ENCODE measurements at places on chromosomes 12 and 14.

DNA sequence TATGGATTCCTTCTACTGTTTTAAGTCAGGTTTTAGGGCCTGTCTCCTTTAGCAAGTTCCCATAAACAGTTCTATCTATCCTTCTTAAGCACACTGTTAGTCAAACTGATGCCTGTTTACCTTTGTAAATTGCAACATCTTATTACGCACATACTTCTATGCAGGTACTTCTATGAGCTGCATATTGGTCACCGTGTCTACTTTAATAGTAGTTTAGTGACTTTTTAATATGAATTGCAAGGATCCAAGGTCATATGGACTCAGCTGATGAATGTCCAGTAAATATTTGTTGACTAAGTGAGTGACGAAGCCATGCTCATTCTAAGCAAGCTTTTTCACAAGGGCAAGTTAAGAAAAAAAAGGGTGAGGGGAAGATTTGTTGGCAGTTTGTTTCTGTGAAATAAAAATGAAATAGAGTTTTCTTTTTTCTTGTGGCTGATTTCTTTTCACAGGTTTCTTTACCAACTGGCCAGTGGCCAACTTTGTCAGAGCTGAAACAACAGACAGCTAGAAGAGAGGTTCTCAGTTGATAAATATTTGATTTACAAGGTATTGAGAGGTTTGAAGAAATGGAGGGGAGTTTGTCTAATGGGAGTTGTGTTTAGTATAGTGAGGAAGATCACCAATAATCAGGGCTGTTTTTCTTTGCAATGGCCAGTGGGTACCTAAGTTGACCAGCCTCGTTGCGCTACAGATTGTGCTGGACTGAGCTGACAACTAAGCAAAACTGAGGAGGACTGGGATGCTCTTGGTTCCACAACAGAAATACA, 141.1 kb downstream of the SLC15A5 start:
- no peak for DNase-seq

- no peak for DNase-seq
Observed at GRCh38 chr14:51228391-51228790, 11.7 kb upstream of the TMX1 start.

GRCh38 chr14:75522224-75522982, at the start of gene BATF:
Gene BATF, plus strand, starts transcription at chr14:75522469. Its CDS starts 214 bp downstream, at chr14:75522683.
- peak; percentile 92 for DNase-seq

- DNase-seq = peak; percentile 74
Observed at GRCh38 chr12:51846911-51847642, 1.4 kb downstream of the FIGNL2 start.

GRCh38 chr14:23580152-23580926, 1.7 kb upstream of the JPH4 start:
- DNase-seq = no peak

GRCh38 chr12:76266797-76267196, 81.4 kb downstream of the BBS10 start:
- DNase-seq = no peak

- no peak for DNase-seq
Observed at GRCh38 chr14:59020382-59020781, 168.1 kb upstream of the DAAM1 start.

DNA sequence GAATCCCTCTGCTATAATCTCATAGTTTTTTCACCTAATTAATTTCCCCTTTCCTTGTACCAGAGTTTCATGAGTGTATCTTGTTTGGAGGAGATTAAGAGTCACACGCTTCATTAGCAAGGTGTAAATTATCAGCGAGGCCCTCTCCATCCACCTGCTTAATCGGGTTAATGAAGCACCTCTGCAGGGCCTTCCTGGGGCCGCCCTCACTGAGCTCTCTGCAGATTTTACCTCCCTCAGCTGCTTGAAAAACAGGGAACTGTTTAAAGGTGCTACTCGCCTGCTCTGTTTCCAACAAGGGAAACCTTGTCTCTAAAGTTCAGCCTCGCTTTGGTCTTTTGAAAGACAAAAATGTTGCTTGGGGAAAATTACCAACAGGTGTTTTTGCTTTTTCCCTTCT, 35.8 kb downstream of the OTX2 start:
- DNase-seq = no peak

DNA sequence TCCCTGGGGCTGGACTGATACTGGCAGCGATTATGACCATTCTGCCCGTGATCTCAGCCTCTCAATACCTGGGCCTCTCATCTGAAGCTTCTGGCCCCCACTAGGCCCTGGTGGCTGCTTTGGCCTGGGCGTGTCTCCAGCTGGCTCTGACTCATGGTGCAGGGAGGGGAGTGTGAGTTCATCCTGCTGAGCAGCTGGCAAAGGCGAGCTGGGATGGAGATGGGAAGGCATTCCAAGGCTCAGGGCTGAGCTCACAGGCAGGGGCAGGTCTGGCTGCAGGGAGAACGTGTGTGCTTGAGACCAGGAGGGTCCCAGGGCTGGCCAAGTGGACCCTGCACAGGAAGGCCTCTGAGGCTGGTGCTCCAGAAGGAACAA, 221.8 kb downstream of the TMEM121 start:
- DNase-seq = no peak

DNA sequence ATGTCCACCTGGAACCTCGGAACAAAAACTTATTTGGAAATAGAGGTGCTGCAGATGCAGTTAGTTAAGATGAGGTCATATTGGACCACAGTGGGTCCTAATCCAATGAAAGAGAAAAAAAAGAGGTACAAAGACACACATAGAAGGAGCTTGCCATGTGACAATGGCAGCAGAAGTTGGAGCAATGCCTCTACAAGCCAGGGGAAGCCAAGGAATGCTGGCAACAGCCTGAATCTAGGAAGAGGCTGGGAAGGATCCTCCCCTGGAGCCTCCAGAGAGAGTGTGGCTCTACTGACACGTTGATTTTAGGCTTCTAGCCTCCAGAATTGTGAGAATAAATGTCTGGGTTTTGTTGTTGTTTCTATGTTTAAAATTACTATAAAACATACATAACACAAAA, 521.8 kb upstream of the CCDC196 start:
- DNase-seq = no peak

GRCh38 chr12:45231515-45232145, 15.7 kb downstream of the ANO6 start:
- DNase-seq = no peak

- peak; percentile 73 for DNase-seq
Observed at GRCh38 chr14:101781240-101782061, 19.9 kb downstream of the PPP2R5C start.

GRCh38 chr14:22539831-22540230, 49.2 kb downstream of the DAD1 start:
- peak; percentile 73 for DNase-seq

GRCh38 chr14:32469388-32470160, 140.5 kb downstream of the AKAP6 start:
- DNase-seq = no peak

- no peak for DNase-seq
Observed at GRCh38 chr12:26573225-26573909, 259.6 kb downstream of the ITPR2 start.

DNA sequence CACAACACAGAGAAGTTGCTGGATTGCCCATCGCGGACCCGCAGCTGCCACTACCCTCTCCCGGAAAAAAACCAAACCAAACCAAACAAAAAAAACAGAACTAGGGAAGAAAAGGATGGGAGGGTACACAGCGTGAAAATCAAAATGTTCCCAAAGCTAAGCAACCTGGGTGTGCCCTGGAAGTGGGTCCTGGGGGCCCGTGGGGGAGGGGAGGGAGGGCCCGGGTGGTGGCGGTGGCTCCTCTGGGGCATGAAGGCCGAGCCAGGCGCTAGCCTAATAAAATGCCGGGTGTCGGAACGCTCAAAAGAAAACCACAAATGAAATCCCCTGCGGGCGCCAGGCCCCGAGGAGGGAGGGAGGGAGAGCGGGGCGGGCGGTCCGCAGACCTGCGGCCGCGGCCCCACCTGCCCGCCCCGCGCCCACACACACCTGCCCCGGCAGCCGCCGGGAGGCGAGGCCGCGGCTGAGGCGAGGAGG, 787 bp downstream of the HECTD4 start:
- peak; percentile 80 for DNase-seq

DNA sequence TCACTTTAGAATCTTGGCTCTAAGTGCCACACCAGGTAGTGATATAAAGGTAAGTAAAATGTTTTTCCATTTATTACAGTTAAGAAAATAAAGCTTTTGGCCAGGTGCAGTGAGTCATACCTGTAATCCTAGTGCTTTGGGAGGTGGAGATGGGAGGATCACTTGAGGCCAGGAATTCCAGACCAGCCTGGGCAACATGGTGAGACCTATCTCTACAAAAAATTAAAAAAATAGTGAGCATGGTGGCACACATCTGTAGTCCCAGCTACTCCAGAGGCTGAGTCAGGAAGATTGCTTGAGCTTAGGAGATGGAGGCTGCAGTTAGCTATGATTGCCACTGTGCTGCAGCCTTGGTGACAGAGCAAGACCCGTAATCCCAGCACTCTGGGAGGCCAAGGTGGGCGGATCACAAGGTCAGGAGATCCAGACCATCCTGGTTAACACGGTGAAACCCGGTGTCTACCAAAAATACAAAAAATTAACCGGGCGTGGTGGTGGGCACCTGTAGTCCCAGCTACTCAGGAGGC, 5.0 kb downstream of the FANCM start:
- DNase-seq = no peak

- no peak for DNase-seq
Observed at GRCh38 chr12:109203480-109203879, 87.1 kb downstream of the ACACB start.

- DNase-seq = no peak
Observed at GRCh38 chr12:53481939-53482586, 17.2 kb downstream of the MAP3K12 start.

- DNase-seq = no peak
Observed at GRCh38 chr12:128387811-128388422, 120.9 kb downstream of the TMEM132C start.

- DNase-seq = no peak
Observed at GRCh38 chr12:67394550-67394949, 125.4 kb downstream of the CAND1 start.

DNA sequence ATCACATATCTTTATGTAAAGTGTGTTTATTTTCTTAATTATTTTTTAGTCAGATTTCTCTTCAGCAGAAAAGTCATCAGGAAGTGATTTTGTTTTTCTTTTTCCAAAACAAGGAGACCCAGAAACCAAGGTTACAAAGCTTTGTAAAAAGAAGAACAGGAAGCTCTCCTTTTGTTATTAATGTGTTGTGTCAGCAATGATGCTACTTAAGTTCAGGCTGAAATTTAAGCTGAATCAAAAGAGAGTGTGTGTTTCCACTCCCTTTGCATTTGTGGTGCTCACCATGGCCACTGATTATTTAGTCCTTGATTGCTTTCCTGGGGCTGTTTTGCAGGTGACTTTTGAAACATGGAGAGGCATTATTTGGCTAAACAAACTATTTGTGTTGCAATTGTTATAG, 155.3 kb upstream of the ATP2B1 start:
- no peak for DNase-seq

DNA sequence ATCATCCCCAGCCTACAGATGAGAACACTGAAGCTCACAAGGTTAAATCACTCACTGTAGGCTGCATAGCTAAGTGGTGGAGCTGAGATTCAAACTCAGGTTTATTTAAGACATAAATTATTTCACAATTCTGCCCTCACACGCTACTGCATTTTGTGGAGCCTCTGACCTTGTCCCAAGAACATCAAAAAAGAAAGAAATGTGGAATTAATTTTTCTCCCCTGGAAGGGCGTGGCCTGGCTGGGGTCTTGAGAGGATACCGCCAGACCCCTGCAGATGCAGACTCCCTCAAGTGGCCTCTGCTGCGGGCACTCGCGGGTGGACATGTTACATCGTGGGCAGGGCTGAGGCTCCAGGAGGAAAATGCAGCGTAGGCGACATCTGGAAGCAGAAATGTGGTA, 40.6 kb downstream of the LTBP2 start:
- no peak for DNase-seq

DNA sequence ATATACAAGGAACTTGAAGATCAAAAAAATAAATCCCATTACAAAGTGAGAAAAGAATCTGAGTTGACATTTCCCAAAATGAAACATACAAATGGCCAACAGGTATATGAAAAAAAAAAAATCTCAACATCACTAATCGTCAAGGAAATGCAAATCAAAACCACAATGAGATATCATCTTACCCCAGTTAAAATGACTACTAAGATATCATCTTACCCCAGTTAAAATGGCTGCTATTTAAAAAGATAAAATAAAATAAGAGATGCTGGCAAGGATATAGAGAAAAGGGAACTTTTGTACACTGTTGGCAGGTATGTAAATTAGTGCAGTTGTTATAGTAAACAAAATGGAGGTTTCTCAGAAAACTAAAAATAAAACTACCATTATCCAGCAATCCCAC, 44.4 kb downstream of the PLEKHG7 start:
- DNase-seq = no peak

DNA sequence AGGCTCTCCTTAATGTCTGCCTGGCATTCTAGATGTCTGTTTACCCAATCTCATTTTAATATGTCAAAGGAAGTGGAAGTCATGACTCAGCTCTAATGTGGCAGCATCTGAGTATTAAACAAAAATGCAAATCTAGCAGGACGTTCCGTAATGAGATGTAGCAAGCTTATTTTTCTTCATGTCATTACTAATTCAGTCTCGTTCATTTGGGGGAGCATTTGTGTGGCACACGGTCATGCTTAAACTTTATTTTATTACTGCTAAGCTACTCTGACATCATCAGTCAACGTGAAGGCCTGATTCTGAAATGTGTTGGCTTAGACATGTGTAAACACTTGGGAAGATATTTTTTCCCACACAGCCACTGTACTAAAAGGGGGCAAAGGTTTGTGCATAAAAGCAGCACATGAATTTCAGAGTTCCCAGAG, 326.7 kb upstream of the TMPO start:
- DNase-seq = no peak

All from activated effector memory CD4-positive, alpha-beta T cell treated with anti-CD3 and anti-CD28 coated beads, Interleukin-2, amount 50 U/mL, for 16 hours (primary cell).